Sigmoid colon (tissue), 7 donors: ENCODE measurements at places on chromosomes 5 and 9. TPM values are rescaled to one million over a fixed set of nuclear protein-coding genes. Genes with fewer than 3 reads are reported as not detected.
A peak's percentile ranks its signal among the peaks of the same experiment; 100 is the strongest.

DNA sequence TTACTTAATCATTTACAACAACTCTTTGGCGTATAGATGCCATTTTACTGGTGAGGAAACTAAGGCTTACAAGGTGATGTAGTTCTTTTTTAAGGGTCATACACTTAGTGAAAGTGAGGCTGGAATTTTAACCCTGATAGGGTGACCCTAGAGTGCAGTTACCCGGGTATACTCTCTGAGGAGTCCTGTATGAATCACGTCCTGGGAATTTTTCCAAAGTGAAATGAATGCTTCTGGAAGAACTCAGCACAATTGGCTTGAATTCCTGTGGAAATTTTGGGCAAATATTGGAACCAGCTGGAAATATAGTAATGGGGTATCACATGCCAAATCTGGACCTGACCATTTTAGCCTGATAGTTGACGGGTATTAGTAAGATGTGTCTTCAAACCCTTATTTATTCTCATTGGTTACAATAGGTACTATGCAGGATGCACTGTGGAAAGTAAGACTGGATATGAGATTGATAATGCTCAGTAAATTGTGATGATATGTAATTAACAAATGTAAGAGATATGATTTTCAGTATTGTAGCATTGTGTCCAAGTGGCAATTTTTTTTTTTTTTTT lies 14.8 kb downstream of the SUB1 start:
- peaks cover 34% of the 10 kb centered on the region for H3K4me1 ChIP-seq
- no peak overlapping the region for H3K4me3 ChIP-seq
- H3K36me3 ChIP-seq = peaks cover 3% of the 10 kb centered on the region
- no peaks in the 10 kb centered on the region for H3K27me3 ChIP-seq
- no peak for DNase-seq

OSMR gene
- 37.2 TPM for total RNA-seq

DNA sequence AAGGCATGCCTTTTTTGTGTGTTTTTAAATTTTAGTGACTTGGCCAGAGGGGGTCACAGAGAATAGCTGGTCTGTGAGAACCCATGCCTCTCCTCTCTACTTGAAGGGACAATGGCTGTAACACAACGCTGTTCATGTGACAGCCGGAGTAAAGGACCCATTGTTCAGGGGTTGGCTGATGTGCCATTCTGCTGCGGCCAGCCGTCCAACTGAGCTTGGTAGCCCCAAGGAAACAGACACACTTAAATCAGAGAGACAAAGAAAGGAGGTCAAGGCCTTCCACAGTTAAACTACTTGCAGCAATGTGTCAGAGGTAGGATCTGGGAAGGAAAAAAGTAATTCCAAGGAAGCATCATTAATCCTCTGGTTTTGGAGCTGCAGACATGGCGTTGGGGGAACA lies 8.1 kb downstream of the MEGF10 start:
- H3K4me1 ChIP-seq = no peaks in the 10 kb centered on the region
- H3K27me3 ChIP-seq = no peaks in the 10 kb centered on the region
- DNase-seq = no peak
- no peaks in the 10 kb centered on the region for H3K36me3 ChIP-seq
- H3K4me3 ChIP-seq = no peak overlapping the region

DNA sequence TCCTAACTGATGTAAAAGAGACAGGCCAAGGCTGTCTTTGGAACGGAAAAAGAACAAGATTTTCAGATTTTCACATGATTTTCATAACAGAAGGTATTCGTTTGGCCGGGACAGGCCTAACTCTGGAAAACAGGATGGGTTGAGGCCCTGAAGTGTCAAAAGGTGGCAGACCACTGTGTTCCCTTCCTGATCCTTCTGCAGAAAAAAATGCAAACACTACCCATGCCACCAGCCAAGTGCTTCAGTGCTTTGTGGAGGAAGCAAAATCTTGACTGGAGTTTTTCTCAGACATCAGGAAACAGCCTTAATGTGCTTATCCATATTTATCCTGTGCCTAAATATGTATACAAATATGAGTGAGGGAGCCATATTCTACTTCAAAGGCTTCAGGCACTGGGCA lies 113.5 kb upstream of the IL6ST start:
- no peaks in the 10 kb centered on the region for H3K36me3 ChIP-seq
- H3K27me3 ChIP-seq = no peaks in the 10 kb centered on the region
- H3K27ac ChIP-seq = no peak overlapping the region
- H3K4me1 ChIP-seq = no peaks in the 10 kb centered on the region
- no peak for DNase-seq

GRCh38 chr5:11687498-11687897 lies 216.7 kb downstream of the CTNND2 start:
- no peak for DNase-seq
- H3K36me3 ChIP-seq = no peaks in the 10 kb centered on the region
- no peaks in the 10 kb centered on the region for H3K4me1 ChIP-seq
- H3K4me3 ChIP-seq = no peak overlapping the region
- H3K27ac ChIP-seq = no peak overlapping the region
- no peaks in the 10 kb centered on the region for H3K27me3 ChIP-seq

GRCh38 chr9:73081979-73082657 lies 69.5 kb upstream of the ANXA1 start:
- no peak for DNase-seq
- H3K4me1 ChIP-seq = peaks cover 30% of the 10 kb centered on the region
- H3K27ac ChIP-seq = peak overlapping the region; percentile 59
- no peak overlapping the region for H3K4me3 ChIP-seq
- H3K36me3 ChIP-seq = no peaks in the 10 kb centered on the region
- no peaks in the 10 kb centered on the region for H3K27me3 ChIP-seq

GARIN3 gene
- not detected for total RNA-seq

GGTA1 gene
- 5.5 TPM for total RNA-seq

DNA sequence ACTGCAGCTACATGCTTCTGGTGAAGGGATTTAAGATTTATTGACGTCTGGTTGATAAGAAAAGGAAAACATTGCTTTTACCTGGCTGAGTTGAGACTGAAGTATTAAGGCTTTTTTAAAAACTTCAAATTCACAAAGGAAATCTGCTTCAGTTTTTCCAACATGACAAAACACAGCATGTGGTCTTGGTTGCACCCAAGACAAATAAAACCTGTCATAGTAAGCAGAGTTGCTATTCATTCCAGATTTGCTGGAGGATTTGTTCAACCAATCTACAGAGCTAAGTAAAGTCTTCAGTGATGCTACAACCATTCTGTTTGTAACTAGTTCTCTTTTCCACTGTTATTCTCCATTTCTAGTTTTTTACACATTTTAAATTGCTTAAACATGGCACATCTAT lies 11.3 kb downstream of the C5orf63 start:
- H3K4me3 ChIP-seq = no peak overlapping the region
- H3K4me1 ChIP-seq = no peaks in the 10 kb centered on the region
- no peak overlapping the region for H3K27ac ChIP-seq
- DNase-seq = no peak
- H3K36me3 ChIP-seq = no peaks in the 10 kb centered on the region
- H3K27me3 ChIP-seq = no peaks in the 10 kb centered on the region

GRCh38 chr5:37776826-37777225 lies 63.0 kb downstream of the GDNF start:
- no peaks in the 10 kb centered on the region for H3K36me3 ChIP-seq
- peak overlapping the region; percentile 57 for H3K27ac ChIP-seq
- H3K4me3 ChIP-seq = no peak overlapping the region

DNA sequence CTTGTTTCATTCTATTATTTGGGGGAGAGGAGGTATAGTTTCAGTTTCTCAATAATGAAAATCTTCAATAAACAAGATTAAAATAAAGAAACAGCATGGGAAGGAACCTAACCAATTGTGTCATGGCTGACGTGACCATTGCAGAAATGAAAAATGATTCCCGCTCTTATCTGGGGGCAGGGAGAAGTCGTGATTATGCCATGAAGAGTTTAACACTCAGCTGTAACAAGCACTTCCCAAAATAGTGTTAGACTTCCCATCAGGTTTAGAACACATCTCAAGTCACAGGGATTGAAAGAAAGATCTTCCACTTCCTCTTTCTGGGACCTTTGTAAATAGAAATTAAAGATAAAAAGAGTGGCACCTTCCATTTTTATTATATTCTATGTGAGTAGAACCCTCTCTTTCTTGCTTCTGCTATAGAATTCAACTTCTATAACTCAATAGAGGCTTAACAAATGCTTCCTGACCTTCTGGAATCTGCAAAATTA lies 122.2 kb downstream of the TRPM6 start:
- DNase-seq = no peak
- H3K27me3 ChIP-seq = no peaks in the 10 kb centered on the region
- no peaks in the 10 kb centered on the region for H3K36me3 ChIP-seq
